Tongue (tissue), 3 donors: ENCODE measurements at places on chromosomes 1 and 21. TPM values are rescaled to one million over a fixed set of nuclear protein-coding genes. Genes with fewer than 3 reads are reported as not detected.

FCGR3A gene
- 3.4 TPM for total RNA-seq

IPP gene
- total RNA-seq: 16.6 TPM

C4BPB gene
- not detected for total RNA-seq

CNR2 gene
- total RNA-seq: not detected

NBPF4 gene
- total RNA-seq: not detected

ATPAF1 gene
- total RNA-seq: 63.4 TPM

POU3F1 gene
- total RNA-seq: 1.5 TPM

SMG5 gene
- 52.1 TPM for total RNA-seq

MMEL1 gene
- not detected for total RNA-seq

GRCh38 chr1:31336687-31337467 is 36.0 kb downstream of the FABP3 start:
- no peak for DNase-seq

DNA sequence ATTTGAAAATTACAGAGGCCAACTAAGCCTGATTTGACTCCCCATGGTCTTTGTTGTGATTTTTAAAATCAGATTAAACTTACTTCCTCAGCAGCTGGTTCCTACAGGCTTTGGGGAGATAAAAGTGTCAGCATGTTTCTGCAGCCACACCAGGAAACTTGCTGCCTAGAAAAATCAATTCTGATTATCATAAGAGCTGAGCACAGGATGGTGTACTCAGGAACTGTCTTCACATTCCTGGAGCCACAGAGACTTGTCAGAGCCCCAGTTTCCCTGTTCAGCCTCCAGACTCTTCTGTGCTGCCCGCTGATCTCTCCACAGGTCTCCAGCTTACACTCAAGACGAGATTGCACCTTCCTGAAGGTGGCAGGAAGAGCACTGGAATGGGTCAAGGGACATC is 23.9 kb downstream of the RAB3B start:
- no peak for DNase-seq

DNA sequence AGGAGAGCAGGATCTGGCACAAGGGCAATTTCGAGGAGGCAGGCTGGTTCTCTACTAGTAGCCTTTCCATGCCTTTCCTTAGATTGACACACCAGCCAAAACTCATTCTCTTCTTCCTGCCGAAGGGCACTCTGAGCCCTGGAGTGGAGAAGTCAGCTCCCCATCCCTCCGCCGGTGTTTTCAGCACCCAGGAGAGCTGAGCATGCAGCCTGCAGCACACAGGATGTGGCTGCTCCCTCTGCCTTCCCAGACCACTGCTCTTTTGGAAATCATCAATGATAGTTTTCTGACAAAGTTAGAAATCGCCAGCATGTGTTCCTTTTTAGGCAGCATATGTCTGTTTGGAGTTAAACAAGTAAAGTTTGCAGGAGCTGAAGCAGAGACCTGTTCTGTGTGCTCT is 11.7 kb downstream of the RNU5D-1 start:
- no peak for DNase-seq

DNA sequence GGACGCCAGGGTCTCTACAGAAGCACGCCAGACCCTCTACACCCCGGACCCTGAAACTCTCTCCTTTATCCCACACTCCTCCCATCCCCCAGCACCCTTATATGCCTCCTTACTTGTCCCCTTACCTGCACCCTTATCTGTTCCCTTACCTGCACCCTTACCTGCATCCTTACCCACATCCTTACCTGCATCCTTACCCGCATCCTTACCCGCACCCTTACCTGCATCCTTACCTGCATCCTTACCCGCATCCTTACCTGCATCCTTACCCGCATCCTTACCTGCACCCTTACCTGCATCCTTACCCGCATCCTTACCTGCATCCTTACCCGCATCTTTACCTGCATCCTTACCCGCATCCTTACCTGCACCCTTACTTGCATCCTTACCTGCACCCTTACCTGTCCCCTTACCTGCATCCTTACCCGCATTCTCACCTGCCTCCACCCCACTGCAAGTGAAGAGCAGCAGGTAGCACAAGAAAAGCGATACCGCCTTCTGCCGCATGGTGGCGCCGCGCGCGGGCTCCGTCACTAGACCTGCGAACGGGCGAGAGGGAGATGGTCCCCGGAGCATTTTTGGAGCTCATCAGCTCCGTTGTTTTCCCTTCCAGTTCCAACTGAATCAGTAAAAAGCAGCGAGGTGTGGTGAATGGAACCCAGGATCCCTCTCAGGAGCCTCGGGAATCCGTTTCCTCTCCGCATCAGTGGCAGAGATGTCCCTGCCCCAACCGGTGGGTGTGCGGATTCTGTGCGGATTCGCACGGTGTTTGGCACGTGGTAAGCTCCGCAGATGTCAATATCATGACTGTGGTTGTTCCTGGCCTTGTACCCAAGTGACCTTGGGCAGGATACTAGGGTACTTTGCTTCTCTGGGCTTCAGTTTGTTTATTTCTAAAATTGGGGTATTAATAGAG is 2.9 kb downstream of the IFI6 start:
- peak; percentile 78 for DNase-seq

- DNase-seq: peak; percentile 56
These were observed 16.4 kb downstream of the ECHDC2 start for GRCh38 chr1:52904927-52905698.

DNA sequence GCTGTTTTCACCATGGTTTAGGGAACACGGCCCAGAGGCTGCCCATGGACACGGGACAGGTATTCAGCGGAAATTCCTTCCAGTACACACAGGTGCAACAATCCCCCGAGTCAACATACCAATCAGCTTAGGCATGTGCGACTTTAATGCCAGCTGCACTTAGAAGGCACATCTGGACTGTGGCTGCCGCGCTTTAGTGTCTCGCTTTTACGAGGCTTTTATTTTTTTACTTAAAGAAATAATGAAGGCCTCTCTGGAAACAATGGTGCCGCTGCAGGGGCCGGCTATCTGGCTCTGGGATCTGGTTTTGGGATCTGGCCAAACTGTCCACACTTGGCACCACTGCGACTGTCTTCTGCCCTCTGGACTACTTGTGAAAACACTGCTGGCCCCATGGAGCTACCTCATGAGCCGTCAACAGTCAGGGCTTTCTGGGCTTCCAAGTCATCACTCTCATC is 55.5 kb downstream of the SLC66A1 start:
- DNase-seq: peak; percentile 40

GRCh38 chr1:64891448-64891825 is 74.9 kb downstream of the JAK1 start:
- DNase-seq: peak; percentile 34

DNA sequence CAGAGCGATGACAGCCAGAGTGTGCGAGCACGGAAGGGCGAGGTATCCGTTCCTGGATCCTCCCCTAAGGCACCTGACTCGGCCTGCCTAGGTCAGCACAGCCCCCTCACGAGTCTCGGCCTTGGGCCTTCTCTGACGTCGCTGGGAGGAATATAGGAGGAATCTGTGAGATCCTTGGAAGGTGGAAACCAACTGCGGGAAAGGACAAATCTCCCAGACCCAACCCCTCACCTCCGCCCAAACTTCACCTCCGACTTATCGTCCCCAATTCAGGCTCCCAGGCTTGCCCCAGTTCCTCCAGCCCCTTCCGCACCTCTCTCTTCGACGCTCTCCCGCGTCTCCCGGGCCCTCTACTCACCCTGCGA is 494 bp downstream of the APH1A start:
- no peak for DNase-seq

DNA sequence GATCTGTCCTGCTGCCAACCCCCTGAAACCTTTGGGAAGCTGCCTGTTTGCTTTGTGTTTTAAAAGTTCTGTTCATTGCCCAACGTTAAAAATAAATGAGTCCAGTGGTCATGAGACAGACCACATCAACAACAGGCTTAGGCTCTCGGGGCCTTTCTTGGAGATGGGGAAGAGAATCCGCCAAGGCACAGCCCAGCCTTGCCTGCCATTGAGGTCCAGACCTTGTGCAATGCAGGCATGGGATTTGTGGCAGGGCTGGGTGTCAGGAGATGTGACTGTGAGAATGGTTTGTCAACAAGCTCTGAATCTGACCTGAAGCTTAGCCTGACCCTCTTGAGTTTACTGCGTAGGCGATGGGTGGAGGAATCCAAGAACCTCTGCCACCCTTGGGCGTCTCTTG is 4.2 kb downstream of the SPSB1 start:
- DNase-seq: no peak

DNA sequence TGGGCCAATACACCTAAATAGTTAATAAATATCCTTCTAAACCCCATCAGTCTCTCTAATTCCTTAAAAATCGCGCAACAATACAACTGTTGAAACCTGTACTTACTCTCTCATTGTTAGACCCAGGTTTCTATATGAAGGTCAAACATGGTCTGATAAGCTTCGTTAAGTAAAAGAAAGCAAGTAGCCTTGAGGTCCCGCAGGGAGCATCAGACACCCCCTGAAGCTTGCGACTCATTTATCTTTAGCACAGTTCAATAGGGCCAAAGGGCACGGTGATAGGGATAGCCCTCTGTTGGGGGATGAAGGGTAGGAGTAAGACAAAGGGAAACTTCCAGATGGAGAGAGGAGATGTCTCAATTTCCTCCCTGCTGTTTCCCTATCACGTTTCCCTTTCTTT is 27.3 kb upstream of the THEM4 start:
- no peak for DNase-seq

DNA sequence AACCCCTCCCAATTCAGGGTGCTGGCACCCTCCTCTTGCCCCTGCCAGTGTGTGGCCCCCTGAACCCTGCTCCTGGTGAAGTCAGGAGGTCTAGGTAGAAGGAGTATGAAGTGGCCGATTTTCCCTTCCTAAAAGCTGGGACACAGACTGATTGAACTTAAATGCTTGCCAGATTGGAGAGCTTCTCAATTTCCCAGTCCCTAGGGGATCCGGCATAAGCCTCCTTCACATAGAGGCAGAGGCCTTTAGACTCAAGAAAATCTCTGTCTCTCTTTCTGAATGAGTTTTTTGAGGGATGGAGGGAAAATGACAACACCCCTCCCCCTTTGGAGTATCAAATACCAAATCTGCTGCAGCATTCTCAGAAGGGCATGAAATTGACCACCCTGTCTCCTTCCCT is 51.5 kb downstream of the SYT2 start:
- peak; percentile 23 for DNase-seq

DNA sequence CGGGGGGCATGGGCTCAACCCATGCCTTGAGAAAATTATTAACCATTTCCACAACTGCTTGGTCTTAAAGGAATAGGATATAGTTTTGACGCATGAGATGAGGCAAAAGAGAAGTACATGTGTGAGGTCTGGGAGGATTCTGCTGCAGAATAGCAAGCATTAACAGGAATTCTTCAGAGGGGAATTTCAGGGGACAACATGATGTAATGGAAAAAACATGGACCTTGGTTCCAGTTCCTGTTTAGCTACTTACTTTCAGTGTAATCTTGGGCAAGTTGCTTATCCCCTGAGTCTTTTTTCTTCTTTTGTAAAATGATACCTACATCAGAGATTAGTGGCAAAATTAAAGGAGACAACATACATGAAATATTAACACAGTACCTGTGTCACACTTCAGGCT is 85.6 kb downstream of the PRRX1 start:
- no peak for DNase-seq

- DNase-seq: no peak
These were observed 1.6 kb downstream of the STPG1 start for GRCh38 chr1:24411963-24412362.

DNA sequence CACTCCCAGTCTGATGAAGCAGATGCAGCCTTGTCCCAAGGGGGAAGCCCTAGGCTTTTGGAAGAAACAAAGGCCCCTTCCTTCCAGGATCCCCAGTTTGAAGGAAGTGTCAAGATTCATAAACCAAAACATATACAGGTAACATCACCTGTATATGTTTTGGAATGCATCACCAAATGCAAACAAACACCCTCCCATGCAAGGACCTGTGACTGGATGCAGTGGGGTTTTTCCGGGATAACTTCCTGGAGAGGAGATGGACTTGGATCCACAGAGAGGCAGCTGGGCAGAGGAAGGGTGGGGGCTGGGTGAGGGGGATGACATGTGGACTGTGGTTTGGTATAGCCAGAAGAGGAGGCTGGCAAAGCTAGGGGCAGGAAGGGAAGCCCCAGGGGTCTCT is 1.5 kb upstream of the PLA2G2F start:
- no peak for DNase-seq

DNA sequence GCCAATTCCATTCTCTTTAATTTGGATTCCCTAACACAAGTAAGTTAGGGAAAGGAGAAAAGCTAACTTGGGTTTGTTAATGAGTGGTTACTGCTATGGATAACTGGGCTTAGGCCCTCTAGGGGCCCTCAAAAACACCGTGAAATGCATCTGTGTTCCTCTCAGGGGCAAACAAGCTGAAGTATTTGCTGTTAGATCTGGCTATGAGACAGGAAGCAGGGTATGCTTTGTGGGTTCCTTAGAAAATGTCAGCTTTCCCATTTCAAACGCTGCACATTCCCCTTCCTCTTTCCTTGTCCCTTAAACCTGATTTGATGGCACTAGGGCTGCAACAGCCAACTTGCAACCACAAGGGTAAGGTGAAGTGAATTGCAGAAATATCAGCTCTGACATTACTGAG is 5.7 kb upstream of the CAP1 start:
- no peak for DNase-seq

DNA sequence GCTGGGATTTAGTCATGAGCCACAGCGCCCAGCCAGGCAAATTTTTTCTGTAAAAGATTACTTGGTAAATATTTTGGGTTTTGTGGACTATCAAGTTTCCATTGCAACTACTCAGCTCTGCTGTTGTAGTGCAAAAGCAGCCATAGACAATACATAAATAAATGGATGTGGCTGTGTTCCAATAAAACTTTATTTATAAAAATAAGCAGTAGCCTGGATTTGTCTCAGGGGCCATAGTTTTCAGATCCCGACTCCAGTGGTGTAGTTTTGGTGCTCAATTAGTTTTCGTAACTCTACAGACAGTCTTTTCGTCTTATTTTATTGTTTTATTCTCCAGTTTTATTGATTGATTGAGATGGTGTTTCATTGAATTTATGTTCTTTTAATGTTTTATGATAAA is 80.1 kb upstream of the IVNS1ABP start:
- no peak for DNase-seq

DNA sequence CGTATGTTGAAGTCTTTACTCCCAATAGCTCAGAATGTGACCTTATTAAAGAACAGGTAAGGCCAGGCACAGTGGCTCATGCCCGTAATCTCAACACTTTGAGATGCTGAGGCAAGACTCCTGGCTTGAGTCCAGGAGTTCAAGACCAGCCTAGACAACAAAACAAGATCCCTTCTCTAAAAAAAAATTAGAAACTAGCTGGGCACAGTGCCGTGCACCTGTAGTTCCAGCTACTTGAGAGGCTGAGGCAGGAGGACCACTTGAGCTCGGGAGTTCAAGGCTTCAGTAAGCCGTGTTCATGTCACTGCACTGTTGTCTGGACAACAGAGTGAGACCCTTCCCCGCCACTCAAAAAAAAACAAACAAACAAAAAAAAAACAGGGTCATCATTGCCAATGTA is 171.3 kb downstream of the RERE start:
- DNase-seq: no peak
